ENCODE measurements at places on chromosomes 12 and 14. TPM values are rescaled to one million over a fixed set of nuclear protein-coding genes. Genes with fewer than 3 reads are reported as not detected.

DNA sequence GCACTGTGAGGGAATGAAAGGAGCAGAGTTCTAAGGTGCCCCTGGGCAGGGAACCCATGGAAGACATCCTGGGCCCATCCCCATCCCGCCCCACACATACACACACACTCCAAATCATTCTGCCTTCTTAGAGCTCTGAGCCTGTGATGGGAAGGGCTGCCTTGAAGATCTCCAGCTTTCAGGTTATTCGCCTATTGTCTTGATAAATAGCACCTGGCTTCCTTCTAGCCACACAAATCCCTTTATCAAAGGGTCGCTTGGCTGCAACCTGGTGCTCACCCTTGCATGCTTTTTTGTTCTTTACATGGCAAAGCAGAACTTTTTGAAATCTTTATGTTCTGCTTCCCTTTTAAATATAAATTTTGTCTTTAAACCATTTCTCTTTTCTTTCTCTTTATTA lies 112.2 kb upstream of the TMTC1 start:
- peak; percentile 39 for DNase-seq

GRCh38 chr12:168763-169525 lies 45.0 kb downstream of the SLC6A12 start:
- DNase-seq, result peak; percentile 55

- DNase-seq, result no peak
These were observed 1435.3 kb downstream of the LRFN5 start for GRCh38 chr14:43041976-43042375.

GRCh38 chr12:41701943-41702601 lies 442.6 kb downstream of the GXYLT1 start:
- DNase-seq, result no peak

- DNase-seq, result no peak
These were observed 127.5 kb upstream of the RMST start for GRCh38 chr12:97335115-97335514.

GRCh38 chr12:21607701-21608100 lies 3.1 kb upstream of the GYS2 start:
- DNase-seq, result peak; percentile 31

- no peak for DNase-seq
These were observed 117.7 kb upstream of the RPL10L start for GRCh38 chr14:46769292-46769691.

GRCh38 chr14:90756755-90757345 lies 59.4 kb downstream of the TTC7B start:
- peak; percentile 73 for DNase-seq

DNA sequence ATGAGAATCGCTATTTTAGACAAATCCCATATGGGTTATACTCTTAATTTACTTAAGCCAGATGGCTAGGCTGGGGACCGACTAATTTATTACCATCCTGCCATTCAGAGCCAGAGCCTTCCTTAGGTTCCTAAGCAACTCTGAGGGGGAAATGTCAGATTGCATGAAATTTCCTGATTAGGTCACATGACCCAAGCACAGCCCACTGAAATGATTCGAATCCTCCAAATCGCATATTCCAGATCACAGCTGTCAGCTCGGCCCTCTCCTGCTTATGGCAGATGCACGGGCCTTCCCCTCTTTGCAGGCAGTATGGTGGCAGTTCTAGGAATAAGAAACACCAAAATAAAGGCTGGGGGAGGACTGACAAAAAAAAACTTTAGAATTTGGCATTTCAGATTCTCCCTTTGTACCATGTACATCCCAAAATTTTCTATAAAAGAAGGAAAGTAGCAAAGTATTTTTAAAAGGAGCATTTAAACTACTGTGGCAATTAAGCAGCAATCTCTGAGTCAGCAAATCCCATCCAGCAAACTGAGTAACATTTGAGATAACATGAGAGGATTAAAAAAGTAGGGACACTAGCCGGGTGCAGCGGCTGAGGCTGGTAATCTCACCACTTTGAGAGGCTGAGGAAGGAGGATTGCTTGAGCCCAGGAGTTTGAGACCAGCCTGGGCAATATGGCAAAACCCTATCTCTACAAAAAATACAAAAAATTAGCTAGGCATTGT lies 30.5 kb upstream of the NUDT4 start:
- DNase-seq, result no peak

DNA sequence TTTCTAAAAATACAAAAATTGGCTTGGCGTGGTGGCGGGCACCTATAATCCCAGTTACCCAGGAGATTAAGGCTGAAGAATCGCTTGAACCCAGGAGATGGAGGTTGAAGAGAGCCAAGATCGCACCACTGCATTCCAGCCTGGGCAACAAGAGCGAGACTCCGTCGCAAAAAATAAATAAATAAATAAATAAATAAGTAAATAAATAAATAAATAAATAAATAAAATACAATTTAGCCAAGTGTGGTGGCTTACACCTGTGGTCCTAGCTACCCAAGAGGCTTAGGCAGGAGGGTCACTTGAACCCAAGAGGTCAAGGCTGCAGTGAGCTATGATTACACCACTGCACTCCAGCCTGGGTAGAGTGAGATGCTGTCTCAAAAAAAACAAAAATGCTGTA lies 26.5 kb upstream of the SPTSSA start:
- DNase-seq, result no peak

DNA sequence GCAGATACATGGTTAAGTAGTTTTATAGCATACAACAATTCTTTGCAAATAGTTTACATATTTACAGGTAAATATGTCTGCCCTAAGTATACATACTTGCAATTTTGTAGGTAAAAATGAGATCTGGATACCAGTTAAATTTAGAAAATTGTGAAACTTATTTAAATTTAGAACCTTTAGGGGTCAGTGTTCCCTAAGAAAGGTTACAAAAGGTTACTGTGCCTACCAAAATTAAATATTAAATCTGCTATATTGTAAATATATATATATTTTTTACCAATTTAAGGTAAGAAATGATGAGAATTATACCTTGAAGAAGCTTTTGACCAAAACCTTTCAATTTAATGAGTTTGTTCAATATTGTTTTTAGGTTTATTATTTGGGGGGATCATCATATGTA lies 54.0 kb downstream of the MIPOL1 start:
- peak; percentile 8 for DNase-seq

- DNase-seq, result no peak
These were observed 520.2 kb downstream of the FLRT2 start for GRCh38 chr14:86050072-86050683.

DNA sequence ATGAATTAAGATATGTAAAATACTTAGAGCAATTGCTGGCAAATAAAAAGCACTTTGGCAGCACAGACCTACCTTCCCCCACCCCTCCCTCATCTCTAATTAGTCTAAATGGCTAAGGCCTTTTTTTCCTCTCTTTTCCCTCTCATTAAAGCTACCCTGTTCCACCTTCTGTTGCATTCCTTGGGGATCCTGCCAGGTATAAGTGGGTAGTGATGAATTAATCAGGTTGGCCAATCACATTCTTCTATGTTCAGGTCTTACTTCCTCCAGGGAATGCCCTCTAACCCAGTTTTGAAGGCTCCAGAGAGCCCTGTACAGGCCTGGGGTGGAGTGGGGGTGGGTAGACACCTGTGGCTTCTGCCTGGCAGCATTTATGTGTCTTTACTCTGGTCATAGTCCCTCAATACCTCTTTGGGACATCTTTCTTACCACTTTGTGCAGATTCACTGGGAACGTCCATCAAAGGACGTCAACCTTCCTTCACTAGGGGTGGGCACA lies 28.4 kb downstream of the HSPB8 start:
- DNase-seq, result no peak

- no peak for DNase-seq
These were observed 129.6 kb downstream of the LMNTD1 start for GRCh38 chr12:25423355-25424050.

DNA sequence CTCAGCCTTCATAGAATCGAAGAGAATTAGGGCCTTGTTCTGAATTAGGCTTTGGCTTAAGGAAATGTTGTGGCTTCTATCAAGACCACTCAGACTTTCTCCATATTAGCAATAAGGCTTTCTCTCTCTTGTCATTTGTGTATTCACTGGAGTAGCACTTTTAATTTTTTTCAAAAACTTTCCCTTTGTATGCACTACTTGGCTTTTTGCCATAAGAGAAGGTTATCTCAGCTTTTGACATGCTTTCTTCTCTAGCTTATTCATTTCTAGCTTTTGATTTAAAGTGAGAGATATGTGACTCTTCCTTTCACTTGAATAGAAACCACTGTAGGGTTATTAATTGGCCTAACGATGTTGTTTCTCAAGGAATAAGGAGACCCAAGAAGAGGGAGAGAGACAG lies 244.2 kb downstream of the GPHN start:
- DNase-seq, result no peak

DNA sequence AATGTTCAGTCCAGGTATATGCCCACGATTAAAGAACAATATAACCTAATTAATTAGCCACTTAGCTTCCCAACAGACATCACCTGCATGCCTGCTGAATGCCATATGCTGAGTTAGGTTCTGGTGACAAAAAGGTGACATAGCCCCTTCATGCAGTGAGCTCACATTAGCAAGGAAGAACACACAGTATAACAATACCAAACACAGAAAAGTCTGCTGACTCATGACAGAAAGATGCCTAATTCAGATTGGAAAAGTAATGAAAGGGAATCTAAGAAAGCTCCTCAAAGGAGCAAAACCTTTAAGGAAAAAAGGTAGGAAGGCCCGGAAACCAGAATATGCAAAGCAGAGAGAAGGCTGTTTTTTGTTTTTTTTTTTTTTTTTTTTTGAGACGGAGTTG lies 59.0 kb downstream of the FERMT2 start:
- no peak for DNase-seq

GRCh38 chr12:13307143-13307816 lies 110.8 kb downstream of the EMP1 start:
- no peak for DNase-seq

DNA sequence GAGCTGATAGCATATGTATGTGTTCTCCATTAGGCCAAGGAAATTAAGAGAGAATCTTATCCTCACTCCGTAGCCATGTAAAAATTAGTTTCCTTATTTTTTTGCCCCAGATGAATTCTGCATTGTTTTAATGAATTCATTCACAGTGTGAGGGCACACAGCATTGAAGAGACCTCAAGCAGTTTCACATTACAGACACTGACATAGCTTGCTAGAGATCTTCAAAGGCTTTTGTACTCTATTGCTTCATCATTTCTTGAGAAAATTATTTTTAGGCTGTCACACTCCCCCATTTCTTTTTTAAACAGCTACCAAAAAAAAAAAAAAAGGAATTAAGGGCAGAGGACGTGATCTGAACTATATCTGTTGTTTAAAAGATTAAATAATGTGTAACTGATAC lies 251.1 kb downstream of the BCAT1 start:
- DNase-seq, result no peak

GRCh38 chr14:88998027-88998426 lies 173.6 kb downstream of the TTC8 start:
- DNase-seq, result no peak

GRCh38 chr14:61866932-61867920 lies 105.0 kb downstream of the SNAPC1 start:
- DNase-seq, result no peak

- DNase-seq, result no peak
These were observed 76.1 kb downstream of the NUAK1 start for GRCh38 chr12:106062693-106063092.

GRCh38 chr12:117580015-117580717 lies 218.7 kb upstream of the NOS1 start:
- DNase-seq, result no peak

DNA sequence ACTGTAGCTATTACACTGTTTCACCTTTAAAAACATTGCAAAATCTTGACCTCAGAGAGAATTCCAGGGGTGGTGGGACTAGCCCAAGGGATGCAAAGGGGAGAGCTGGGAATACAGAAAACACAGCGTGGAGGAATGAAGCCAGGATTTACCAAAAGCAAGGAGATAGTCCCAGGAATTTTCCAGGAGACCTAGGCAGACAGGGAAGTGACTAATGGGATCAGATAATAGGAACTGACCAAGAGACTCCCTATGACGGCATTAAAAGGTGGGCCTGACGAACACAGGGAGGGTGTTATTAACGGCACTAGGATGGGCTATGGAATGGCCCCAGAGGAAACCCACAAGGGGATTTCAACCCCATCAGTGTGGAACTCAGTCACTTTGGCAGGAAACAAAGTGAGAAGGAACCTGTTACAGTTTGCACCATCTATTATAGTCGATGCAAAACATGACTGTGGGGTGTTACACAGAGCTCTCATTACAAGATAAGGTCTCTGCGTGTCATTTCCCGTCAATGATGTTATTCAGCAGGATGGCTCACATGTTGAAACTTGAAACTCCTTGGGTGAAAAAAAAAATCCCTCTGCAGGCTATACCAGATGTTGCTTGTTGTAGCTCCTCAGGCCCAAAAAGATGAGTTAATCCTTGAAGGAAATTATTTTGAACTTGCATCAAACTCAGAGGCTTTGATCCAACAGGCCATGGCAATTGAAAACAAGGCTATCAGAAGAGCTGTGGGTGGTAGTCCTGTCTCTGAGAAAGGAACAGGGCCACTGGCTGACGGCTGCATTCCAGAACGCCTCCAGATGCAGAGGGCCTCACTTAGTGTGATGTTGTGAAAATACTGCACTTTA lies 58.7 kb downstream of the DRAM1 start:
- DNase-seq, result peak; percentile 18

DNA sequence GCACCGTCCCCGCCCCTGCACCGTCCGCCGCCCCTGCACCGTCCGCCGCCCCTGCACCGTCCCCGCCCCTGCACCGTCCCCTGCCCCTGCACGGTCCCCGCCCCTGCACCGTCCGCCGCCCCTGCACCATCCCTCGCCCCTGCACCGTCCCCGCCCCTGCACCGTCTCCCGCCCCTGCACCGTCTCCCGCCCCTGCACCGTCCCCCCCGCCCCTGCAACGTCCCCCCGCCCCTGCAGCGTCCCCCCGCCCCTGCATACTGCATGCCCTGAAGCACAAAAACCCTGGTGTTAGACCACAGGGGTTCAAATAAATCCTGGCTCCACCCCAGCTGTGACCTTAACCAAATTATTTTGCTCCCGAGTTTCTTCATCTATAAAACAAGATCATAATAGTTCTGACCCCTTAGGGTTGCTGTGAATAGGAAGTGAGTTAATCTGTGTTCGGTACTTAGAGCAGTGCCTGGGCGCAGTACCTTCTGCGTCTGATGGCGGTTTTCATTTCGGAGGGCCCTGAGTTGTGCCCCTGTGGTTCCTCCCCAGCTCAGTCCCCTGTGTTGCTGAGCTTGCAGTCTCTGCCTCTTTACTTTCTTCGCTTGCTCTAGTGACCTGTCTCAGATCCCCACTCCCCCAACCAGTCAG lies 38.1 kb downstream of the ESRRB start:
- DNase-seq, result peak; percentile 46

- peak; percentile 76 for DNase-seq
These were observed 42.1 kb upstream of the CTDSP2 start for GRCh38 chr12:57888409-57889157.

GRCh38 chr12:60112763-60113162 lies 516.9 kb downstream of the SLC16A7 start:
- no peak for DNase-seq

The IKBIP gene
- total RNA-seq, result 15.4 TPM

The GPX2 gene
- 1.8 TPM for total RNA-seq

The FAM181A gene
- total RNA-seq, result not detected

The FOXA1 gene
- total RNA-seq, result not detected

The AMDHD1 gene
- total RNA-seq, result 0.21 TPM

The POU6F1 gene
- total RNA-seq, result 2.6 TPM

The KRT72 gene
- total RNA-seq, result not detected

The CCDC38 gene
- total RNA-seq, result not detected

The RIPK3 gene
- 0.16 TPM for total RNA-seq
